Activated T-helper 1 cell treated with anti-CD3 and anti-CD28 coated beads, Interleukin-12 subunit alpha, Interleukin-12 subunit beta, Interleukin-2, Interleukin-4 antibody, amounts not matched to agents 30 ng/mL and 10 ng/mL and 1 ng/mL, durations not matched to agents 14 hours and 24 hours and 36 hours (primary cell): ENCODE measurements at places on chromosomes 4 and X.
A peak's percentile ranks its signal among the peaks of the same experiment; 100 is the strongest.

- no peak for DNase-seq
Measured at GRCh38 chr4:113899271-113900070, 80.0 kb downstream of the ARSJ start.

DNA sequence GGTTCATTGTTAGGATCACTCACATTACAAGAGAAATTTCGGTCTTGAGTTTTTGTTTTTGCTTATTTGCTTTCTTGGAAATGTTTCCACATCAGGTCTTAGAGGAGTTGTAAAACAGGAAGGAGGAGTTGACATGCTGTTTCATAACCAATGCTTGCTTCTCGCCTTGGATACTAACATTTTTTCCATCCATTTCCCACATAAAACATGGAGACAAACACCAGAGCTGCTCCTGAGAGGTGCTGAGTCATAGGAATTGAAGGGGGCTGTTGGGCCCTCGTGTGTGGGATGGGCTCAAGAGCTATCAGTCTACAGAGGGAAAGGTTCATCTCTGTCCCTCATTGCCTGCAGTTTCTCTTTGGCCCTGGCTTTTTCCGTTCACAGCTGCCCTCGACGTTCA, 29.9 kb downstream of the TBL1X start:
- no peak for DNase-seq

GRCh38 chr4:166309286-166309685, 436.2 kb downstream of the TLL1 start:
- no peak for DNase-seq

- DNase-seq = no peak
Measured at GRCh38 chr4:176782191-176782590, 10.5 kb downstream of the VEGFC start.

- DNase-seq = no peak
Measured at GRCh38 chr4:145352438-145353145, 129.1 kb upstream of the SMAD1 start.

- no peak for DNase-seq
Measured at GRCh38 chrX:12672367-12673106, 118.7 kb upstream of the PRPS2 start.

DNA sequence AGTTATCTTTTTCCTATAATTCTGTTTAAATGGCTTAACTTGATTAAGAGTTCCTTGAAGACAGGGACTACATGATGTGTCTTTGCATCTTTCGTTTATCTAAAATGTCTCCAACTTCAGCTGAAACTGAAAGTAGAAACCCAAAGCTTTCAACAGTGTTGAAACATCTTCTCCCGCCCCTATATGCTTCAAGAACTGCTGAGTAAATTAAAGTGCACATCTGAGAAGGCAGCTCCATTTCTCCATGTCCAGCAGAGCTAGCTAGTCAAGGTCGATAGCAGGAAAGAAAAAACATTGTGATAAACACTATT, 185.7 kb upstream of the TBL1X start:
- no peak for DNase-seq

- no peak for DNase-seq
Measured at GRCh38 chrX:48883729-48884128, 13.8 kb downstream of the TIMM17B start.

GRCh38 chr4:101724093-101724492, 66.4 kb upstream of the BANK1 start:
- no peak for DNase-seq

DNA sequence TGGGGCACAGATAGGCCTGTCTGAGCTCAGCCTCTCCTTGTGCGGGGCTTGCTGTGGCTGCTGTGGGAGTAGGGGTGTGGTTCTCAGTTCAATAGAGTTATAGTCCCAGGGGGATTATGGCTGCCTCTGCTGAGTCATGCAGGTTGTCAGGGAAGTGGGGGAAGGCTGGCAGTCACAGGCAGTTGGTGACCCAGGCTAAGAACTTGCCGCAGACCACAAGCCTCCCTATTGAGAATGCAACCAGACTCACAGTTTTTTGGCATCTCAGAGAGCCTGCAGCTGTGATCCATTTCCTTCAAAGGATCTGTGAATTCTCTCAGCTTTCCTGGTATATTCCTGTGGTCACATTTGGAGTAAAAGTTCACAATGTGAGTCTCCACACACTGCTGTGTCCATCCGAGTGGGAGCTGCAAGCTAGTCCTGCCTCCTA, 364.9 kb downstream of the ZNF674 start:
- no peak for DNase-seq

GRCh38 chr4:55925241-55925640, 23.5 kb upstream of the CEP135 start:
- no peak for DNase-seq

- DNase-seq = no peak
Measured at GRCh38 chrX:108447303-108447702, 7.7 kb downstream of the COL4A5 start.

DNA sequence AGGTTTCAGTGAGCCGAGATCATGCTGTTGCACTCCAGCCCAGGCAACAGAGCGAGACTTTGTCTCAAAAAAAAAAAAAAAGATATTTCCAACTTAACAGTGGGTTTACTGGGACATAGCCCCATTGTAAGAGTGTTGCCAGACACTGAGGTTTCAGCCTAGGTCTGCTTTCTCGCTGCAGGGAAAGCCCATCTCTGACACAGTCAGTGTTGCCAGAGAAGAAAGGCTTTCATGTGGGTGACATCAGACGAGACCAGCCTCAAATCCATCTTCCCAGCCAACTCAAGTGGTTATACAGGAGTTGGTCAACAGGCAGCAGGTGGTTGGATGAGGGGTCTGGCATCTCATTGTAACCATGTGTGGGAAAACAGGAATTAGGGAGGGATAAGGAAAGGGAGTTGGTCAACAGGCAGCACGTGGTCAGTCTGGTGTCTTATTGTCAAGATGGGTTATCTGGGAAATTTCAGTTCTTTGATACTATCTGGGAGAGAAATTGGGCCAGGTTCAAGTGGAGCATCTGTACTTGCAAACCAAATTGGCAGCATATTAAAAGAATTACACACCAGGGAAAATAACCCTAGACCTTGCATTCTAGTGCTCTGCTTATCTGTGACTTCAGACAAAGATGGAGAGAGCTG, 41.1 kb downstream of the NELFA start:
- no peak for DNase-seq

DNA sequence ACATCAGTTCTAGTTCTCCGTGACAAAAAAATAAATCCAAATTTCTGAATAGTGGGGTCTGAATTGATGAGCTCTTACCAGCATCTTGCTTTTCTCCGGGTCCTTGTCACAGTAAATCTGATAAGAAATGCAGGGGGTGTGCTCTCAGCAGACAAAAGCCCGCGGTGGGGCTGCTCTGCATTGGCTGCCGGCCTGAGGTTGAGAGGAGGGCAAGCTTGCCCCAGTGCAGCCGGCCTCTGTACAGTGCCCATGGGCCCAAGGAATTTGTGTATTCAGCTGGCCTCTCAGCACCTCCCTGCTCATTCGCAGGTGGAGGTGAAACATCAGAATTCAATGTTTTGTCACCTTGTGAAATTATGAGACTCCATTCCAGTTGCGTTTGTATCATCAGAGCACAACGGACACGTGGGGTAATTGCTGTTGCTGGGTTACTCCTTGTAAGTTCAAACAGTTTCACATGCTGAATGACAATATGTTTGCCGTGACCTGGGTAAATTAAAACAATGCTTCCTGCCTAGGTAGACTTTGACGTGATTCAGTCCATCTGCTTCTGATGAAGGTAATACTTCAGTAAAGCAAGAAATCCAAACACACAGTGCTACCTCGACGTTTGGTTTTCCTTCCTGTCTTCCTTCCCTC, 596.4 kb downstream of the MID1IP1 start:
- DNase-seq = no peak

- no peak for DNase-seq
Measured at GRCh38 chr4:61995717-61996340, 795.7 kb downstream of the ADGRL3 start.

GRCh38 chrX:46308110-46308509, 237.1 kb downstream of the ZNF674 start:
- DNase-seq = no peak

- no peak for DNase-seq
Measured at GRCh38 chrX:84735025-84735424, 232.8 kb upstream of the HDX start.

DNA sequence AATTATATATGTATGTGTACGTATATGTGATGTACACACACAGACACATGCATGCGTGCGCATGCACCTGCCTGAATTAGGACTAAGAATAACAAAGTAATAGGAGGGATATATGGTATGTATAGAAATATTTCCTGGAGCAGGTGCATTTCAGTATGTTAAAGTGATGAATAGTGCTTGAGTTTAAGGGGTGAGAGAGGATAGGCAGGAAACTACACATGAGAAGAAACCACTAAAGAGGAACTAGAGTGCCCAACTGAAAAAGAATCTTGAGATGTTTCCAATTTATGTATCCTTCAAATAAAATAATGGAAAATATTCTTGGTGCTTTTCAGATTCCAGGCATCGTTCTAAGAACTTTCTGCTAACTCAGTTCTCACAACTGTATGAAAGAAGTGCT, 52.6 kb upstream of the UNC5C start:
- DNase-seq = no peak

GRCh38 chr4:100516225-100516624, 1.6 kb downstream of the EMCN start:
- DNase-seq = no peak

- DNase-seq = no peak
Measured at GRCh38 chrX:133681897-133682296, 266.6 kb upstream of the GPC4 start.

- DNase-seq = no peak
Measured at GRCh38 chr4:154406018-154406795, 85.4 kb downstream of the DCHS2 start.

- no peak for DNase-seq
Measured at GRCh38 chr4:120718979-120719566, 203.5 kb downstream of the PRDM5 start.

DNA sequence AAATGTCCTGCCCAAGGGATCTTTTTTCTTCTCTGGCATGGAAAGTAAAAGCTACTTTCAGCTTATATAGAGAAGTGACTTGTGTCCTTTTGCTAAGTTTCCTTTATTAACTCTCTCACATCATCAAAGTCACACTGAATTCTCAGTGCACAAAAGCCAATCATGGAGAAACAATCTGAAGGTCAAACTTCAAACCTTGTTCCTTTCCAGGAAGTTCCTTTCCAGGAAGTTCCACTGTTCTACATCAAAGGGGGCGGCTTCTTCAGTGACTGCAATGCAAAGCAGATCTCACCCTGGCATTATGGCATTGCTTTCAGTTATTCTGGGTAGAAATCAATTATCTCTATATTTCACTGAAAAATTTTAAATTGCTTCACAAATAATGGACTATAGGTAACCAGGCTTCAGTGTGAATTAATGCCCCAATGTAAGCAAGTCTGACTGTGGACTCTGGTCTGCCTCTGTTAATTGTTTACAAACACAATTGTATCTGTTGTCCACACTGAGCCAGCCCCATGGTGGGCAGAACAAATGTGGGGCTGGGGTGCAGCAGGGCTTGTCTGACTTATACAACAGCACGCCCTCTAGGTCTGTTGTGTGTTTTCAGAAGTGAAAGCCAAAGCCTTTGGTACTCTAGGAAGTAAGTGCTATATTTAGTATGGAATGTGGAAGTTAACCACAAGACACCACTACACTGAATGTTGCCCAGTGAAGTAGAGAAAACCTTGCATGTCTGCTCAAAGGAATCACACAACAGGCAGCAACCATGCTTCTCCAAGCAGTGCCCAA, 98.8 kb downstream of the CDS1 start:
- DNase-seq = no peak

DNA sequence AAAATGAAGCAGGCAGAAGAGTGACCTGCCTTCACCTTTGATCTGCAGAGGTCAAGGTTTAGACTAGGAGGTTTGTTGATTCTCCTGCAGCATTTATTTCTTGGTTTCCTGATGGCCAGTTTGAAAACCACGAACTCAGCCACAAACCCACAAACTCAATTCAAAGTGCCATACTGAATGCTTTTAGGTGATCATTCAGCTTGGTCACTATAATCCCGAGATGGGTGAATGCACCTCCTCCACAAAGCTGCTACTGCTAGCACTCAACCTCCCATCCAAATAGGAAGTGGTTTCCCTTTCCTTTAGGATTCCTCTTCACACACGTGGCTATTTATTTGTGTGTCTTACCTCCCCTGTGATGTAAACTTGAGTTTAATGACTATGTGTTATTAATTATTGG, 225.2 kb downstream of the MID1 start:
- no peak for DNase-seq

- no peak for DNase-seq
Measured at GRCh38 chr4:101125045-101125942, 222.0 kb downstream of the PPP3CA start.

GRCh38 chr4:148686449-148686848, 244.2 kb upstream of the NR3C2 start:
- no peak for DNase-seq

- DNase-seq = no peak
Measured at GRCh38 chr4:38804654-38805295, at the start of gene TLR1. TSS of gene TLR1 (minus strand) at chr4:38804791. CDS start at chr4:38798831, 5,960 bp downstream.

GRCh38 chr4:77282305-77282704, 125.3 kb downstream of the CCNG2 start:
- no peak for DNase-seq

GRCh38 chrX:39261446-39262147, 460.3 kb downstream of the MID1IP1 start:
- peak; percentile 1 for DNase-seq

DNA sequence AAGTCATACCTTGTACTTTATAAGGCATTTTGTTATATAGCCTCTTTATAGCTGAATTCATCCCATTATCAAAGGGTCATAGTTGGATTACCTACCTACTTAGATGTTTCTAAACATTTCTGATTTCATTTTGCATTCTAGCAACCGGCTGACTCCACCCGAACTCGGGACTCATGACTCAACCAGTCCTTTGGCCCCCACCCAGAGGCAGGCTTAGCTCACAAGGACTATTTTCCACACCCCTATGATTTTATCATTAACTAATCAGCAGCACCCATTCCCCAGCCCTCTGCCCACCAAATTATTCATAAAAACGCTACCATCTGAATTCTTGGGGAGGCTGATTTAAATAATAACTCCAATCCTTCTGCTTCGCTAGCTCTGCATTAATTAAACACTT, 79.9 kb upstream of the EGFL6 start:
- DNase-seq = no peak

- no peak for DNase-seq
Measured at GRCh38 chr4:180967936-180968335, 1275.3 kb upstream of the TENM3 start.
